ENCODE measurements at places on chromosomes 13 and 19. TPM values are rescaled to one million over a fixed set of nuclear protein-coding genes. Genes with fewer than 3 reads are reported as not detected.

PODNL1 gene
- total RNA-seq: 1.7 TPM

OR4F17 gene
- not detected for total RNA-seq

SLC25A41 gene
- total RNA-seq: not detected

FGF21 gene
- not detected for total RNA-seq

TDRD12 gene
- total RNA-seq: not detected

MYO1F gene
- total RNA-seq: 0.52 TPM

TNFSF9 gene
- 1.3 TPM for total RNA-seq

PSPN gene
- 1.4 TPM for total RNA-seq

LAIR1 gene
- not detected for total RNA-seq

PRSS57 gene
- total RNA-seq: not detected

PAN3 gene
- total RNA-seq: 15.9 TPM

MAG gene
- 0.26 TPM for total RNA-seq

PRODH2 gene
- total RNA-seq: not detected

APBA3 gene
- total RNA-seq: 22.8 TPM

CILP2 gene
- total RNA-seq: 6.0 TPM

IGFL3 gene
- 1.9 TPM for total RNA-seq

SLC6A16 gene
- not detected for total RNA-seq

TTC9B gene
- total RNA-seq: not detected

PTH2 gene
- not detected for total RNA-seq

LRFN3 gene
- total RNA-seq: 13.9 TPM

INAFM1 gene
- 4.9 TPM for total RNA-seq

VSTM1 gene
- not detected for total RNA-seq

SIGLEC12 gene
- not detected for total RNA-seq

CALR3 gene
- 0.56 TPM for total RNA-seq

WDR62 gene
- 1.0 TPM for total RNA-seq

KCTD15 gene
- total RNA-seq: 61.4 TPM

NLRP9 gene
- not detected for total RNA-seq

GARIN5A gene
- 0.52 TPM for total RNA-seq

CATSPERD gene
- total RNA-seq: not detected

CD33 gene
- total RNA-seq: not detected

LILRA1 gene
- not detected for total RNA-seq

ATP4A gene
- total RNA-seq: not detected

PGLYRP2 gene
- not detected for total RNA-seq

RAB3D gene
- total RNA-seq: 21.1 TPM

KLK13 gene
- not detected for total RNA-seq
